Inflammatory macrophage treated with lipopolysaccharide for 1 hour (primary cell): ENCODE measurements at places on chromosomes 3 and 15.
A peak's percentile ranks its signal among the peaks of the same experiment; 100 is the strongest.

GRCh38 chr3:196988241-196989029 lies 19.8 kb upstream of the PIGZ start:
- DNase-seq = no peak

DNA sequence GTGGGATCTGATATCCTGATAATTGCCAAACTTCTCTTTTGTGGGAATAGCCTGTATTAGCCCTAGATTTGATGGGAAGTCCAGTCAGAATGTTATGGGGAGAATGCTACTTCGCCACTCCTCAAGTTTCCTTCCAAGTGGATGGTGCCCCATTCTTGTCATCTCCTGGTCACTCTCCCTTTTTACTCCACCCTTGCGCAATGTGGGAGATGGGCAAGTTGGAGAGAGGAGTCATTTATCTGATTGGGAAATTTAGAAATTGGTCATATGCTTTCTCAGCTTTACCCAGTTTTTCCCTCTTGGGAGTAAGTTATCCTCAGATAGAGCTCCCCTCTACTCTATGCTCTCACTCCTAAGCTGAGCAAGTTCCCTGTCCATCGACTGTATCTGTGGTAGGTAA lies 14.4 kb downstream of the FANCD2OS start:
- no peak for DNase-seq

GRCh38 chr3:133927540-133928066 lies 31.9 kb upstream of the RAB6B start:
- peak; percentile 63 for DNase-seq

DNA sequence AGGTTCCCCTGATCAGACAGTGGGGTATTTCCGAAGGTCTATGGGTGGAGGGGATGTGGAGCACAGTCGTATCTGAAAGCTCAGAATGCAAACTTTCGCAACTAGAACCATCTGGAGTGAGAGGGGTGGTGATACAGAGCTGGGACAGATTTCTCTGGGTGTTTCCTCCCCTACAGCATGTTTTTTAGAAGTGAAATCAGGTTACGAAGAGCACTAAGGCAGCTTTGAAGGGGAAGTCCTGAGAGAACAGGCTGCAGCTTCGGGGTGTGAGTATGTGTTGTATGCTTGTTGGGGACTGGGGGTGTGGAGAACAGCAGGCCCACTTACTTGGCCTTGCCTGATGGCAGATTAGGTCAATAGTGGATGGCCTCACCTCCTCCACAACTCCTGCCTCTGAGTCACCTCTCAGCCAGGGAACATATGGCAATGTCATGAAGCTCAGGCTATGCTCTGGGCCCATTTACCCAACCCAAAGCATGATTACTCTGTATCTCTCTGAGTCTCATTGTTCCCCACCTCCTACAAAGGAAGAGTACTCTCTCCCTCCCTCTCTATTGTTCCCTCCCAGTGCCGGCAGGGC lies 107.2 kb upstream of the RASGRP1 start:
- peak; percentile 89 for DNase-seq

GRCh38 chr15:69451951-69452691 lies 497 bp upstream of the RPLP1 start:
- DNase-seq = no peak

GRCh38 chr3:99751649-99752048 lies 66.0 kb upstream of the CMSS1 start:
- DNase-seq = no peak

- DNase-seq = peak; percentile 27
Measured at GRCh38 chr3:187750006-187750512, 4.8 kb upstream of the BCL6 start.

DNA sequence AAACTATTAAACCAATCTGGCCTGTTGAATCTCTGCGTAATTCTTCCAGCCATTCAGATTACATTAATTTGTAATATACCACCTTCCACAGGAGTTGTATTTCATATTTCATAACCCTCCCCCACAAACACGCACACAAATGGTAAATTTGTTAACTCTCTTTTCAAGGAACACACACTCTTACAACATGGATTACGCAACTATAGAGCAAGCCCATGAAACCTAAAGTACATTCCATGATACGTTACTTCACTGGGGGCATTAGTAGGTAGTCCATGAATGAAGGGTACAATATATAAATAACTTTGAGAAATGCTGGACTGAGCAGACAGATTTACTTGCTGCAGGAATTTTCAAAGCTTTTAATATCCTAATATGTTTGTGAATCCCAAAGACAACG lies 65.0 kb downstream of the TRIM69 start:
- peak; percentile 14 for DNase-seq

GRCh38 chr3:143476965-143477640 lies 357.5 kb downstream of the CHST2 start:
- no peak for DNase-seq

DNA sequence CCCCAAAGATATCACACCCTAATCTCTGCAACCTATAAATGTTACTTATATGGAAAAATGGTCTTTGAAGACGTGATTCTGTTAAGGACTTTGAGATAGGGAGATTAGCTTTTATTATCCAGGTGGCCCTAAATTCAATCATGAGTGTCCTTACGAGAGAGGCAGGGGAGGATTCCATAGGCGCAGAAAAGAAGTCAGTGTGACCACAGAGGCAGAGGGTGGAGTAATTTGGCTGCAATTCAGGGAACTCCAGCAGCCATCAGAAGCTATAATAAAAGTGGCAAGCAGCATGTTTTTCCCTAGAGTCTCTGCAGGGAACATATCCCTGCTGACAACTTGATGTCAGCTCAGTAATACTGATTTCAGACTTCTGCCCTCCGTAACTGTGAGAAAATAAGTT lies 315.2 kb upstream of the ROBO2 start:
- no peak for DNase-seq

DNA sequence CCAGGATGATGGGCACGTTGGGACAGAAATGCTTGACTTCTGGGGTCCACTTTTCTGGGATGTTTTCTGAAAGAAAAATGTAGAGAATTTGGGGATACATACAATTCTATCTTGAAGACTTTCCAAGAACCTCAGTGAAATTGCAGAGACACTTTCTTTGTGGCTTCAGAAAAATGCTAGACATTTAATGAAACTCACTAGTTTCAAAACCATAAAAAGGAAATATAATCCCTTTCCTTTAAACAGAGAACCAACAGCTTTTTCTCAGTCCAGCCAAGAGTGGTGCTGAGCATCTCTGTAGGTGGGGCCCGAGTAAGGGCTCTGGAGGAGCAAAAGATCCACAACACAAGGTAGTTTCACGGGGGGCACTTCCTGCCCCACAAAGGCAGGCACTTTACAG lies 4.4 kb upstream of the GPX1 start:
- DNase-seq = no peak

GRCh38 chr15:41872166-41872747 lies 21.6 kb downstream of the SPTBN5 start:
- no peak for DNase-seq

DNA sequence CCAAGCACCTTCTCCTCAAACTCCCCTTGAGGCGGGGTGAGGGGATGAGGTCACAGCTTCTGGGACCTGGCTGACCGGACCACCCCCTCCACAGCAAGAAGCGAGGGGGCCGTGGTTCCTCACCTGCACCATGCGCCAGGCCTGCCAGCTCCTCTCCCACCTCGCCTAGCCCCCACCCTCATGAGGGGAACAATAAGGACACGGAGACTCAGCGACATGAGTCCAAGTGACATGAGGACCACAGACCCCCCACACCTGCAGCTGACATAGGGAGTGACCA lies 118.7 kb downstream of the CHSY1 start:
- DNase-seq = no peak

GRCh38 chr3:32301426-32301825 lies 62.9 kb downstream of the CMTM8 start:
- no peak for DNase-seq

DNA sequence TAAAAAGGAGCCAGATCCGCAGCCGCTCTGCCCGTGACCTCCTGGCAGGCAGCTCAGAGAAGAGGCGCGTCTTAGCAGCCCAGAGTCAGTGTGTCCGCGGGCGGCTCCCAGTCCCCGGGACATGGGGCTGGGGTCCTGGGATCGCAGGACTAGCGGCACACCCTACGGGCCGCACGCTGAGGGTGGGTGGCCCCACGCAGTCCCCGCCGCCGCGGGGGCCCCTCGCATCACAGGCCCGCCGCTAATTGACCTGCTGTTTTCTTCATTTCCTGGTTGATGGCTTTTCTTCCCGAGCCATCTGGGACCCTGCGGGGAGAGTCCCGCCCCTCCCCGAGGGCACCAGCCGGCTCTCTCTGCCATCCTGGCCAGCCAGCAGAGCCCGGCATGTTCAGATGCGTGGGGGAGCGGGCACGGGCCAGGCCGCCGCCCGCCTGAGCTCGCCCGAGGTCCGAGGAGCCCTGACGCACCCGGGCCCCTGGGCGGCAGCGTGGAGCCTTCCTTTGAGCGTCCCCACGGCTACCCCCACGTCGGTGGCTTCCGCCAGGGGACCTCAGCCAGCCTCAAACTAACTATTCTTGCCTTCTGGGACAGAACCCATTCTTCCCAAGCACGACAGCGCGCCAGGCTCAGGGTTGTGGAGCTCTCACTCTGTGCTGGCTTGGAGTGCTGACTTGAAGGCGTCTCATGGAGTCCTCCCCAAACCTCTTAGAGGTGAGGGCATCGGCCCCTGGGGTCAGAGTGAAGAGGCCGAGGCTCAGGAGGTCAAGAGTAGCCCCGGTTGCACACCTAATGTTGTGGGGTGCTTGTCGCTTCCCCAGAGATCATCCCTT lies 34.6 kb upstream of the CACNA2D3 start:
- no peak for DNase-seq

- DNase-seq = no peak
Measured at GRCh38 chr3:108546247-108546646, 35.9 kb upstream of the MYH15 start.

DNA sequence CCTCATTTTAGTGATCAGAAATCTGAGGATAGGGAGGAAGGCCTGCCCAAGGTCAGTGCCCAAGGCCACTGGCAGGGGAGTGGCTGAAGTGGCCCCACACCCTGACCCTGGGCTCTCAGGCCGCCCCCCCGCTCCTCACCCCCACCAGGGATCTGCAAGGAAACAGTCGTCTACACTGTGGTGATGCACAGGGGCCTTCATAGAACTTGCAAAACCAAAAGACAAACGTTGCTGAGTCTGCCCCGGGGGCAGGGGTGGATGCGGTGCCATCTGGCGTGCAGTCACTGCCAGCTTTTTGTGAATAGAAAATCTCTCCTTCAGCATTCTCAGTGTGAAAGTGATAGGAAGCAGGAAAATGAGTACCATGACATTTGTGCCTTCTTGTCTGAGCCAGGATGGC lies 41.3 kb downstream of the WHAMM start:
- DNase-seq = no peak

GRCh38 chr3:172627057-172627809 lies 83.6 kb downstream of the NCEH1 start:
- peak; percentile 59 for DNase-seq

GRCh38 chr3:31561891-31562290 lies 29.2 kb downstream of the STT3B start:
- DNase-seq = no peak

- no peak for DNase-seq
Measured at GRCh38 chr15:35934383-35935049, 388.6 kb upstream of the DPH6 start.

- DNase-seq = no peak
Measured at GRCh38 chr3:121018917-121019321, 110.9 kb downstream of the STXBP5L start.

GRCh38 chr3:46862369-46863025 lies 747 bp downstream of the MYL3 start:
- DNase-seq = no peak

GRCh38 chr15:22257047-22258008 lies 177.0 kb downstream of the OR4M2 start:
- DNase-seq = no peak

DNA sequence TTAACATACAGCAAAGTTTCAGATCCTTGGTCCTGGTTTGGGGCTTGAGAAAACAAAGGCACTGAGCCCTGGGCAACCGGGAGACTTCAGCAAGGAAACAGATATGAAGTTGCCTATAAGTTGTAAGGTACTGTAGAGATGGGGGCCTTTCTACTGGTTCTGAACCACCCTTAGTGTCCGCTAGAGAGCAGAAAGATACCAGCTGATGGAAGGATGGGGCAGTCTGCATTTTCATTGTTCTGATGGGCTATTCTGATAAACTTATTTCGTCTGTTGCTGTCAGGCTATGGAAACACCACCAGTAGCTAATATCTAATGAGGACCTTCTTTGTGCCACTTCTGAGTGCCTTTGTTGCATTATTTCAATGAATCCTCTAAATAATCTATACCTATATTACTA lies 38.7 kb downstream of the FGD5 start:
- DNase-seq = no peak

- DNase-seq = no peak
Measured at GRCh38 chr3:134313847-134314587, 60.2 kb downstream of the AMOTL2 start.
